Iris pigment epithelial cell (primary cell): ENCODE measurements at places on chromosomes 5 and 9.

DNA sequence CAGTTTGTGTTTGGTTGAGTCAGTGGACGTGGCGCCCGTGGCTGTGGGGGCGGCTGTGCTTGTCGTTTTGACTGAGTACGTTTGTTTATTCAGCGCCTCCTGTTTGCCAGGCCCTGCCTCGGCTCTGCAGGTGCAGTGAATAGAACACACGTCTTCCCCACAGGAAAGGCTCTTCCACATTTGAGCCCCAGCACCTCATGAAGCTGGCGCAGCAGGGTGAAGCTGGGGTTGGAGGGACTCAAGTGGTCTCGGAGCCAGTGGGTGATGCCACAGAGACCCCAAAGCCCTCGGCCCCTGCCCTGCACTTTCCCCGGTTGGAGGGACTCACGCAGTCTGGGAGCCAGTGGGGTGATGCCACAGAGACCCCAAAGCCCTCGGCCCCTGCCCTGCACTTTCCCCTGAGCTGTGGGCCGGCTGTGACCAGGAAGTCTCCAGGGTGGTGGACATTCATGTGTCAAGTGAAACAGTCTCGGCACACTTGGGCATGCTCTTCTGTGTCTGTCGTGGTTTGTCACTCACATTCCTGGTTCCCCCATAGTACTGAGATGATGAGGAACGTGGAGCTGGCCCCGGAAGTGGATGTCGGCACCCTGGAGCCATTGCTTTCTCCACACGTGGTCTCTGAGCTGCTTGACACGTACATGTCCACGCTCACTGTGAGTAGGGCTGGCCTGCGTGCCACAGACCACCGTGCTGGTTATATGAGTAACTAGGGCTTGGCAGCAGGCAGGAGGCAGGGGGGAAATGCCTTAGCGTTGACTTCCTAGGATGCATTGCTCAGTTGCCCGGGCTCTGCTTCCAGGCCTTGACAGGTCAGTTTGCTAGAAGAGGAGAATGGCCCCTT, 13.6 kb downstream of the EXOC3 start:
- DNase-seq = no peak

GRCh38 chr5:78537821-78538220, 110.8 kb downstream of the LHFPL2 start:
- peak; percentile 65 for DNase-seq

- DNase-seq = no peak
Measured at GRCh38 chr5:16229357-16229940, 49.9 kb upstream of the MARCHF11 start.

- peak; percentile 89 for DNase-seq
Measured at GRCh38 chr9:115118879-115119218, 892 bp upstream of the TNC start.

DNA sequence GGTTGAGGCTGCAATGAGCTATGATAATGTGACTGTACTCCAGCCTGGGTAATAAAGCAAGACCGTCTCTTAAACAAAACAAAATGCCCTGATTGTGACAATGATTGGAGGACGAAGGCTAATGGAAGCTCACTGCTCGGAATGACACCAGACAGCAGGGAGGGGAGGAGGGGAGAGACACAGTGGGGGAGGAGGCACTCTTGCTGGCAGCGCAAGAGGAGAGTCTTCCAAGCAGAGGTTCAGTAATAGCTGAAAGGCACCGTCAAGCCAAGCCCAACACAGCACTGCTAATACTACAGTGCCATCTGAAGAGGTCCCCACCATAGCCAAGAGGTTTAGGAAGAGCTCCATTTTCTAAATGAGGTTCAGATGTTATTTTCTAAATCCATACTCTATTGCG, 102.3 kb downstream of the GLDC start:
- no peak for DNase-seq

DNA sequence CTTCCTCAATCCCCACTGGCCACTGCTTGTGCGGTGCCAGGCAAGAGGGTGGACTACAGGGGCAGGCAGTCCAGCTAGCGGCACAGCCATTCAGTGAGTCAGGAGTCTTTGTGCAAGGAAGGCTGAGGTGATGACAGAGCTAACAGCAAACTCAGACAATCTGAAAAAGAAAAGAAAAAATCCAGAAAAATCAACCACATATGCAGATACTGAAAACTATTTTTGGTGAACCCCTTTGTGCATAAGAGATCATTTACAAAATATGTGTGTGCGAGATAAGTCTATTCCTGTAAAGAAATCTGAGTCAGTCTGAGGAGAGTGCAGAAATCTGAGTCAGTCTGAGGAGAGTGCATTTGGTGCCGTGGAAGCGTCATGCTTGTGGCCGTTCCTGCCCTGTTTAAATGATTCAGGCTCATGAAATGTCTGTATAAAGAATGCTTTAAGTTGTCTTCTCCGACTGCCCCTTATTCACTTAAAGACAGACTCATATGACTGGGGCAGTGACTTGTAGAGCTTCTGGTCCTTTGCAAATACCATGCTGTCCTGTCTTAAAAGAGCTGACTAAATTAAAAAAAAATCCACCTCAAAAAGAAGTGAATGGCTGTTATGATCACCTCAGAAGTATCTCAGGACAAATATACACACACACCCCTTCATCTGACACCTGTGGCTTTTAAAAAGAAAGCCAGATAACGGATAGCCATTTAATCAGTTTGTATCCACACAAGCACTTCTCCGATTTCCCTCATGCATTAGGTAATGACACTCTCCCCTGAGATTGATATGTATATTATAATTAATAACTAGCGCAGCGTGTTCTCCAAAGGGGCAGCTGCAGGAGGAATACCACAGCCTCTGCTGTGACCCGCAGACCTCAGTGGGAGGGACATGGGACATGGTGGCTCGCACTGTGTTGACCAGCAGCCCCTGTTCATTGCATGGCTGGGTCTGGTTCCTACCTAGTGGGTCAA, 47.3 kb downstream of the TRIO start:
- peak; percentile 99 for DNase-seq
